AML-193 (cell line): ENCODE measurements at places on chromosomes 1 and 21.

GRCh38 chr1:151816548-151817352 lies 11.5 kb upstream of the LINGO4 start:
- DNase-seq = no peak

DNA sequence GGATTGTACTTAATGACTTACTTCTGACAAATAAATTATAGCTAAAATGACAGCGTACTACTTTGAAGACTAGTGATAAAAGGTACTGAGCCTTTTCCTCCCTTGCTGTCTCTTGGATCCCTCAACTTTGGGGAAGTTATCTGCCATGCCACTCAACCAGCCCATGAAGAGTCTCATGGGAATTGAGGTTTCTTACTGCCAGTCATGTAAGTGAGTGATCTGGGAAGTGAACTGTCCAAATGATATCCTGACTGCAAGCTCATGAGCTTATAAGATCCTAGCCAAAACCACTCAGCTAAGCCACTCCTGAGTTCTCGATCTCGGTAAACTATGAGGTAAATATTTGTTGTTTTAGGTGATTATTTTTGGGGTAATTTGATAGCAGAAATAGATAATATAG lies 247.8 kb downstream of the NCAM2 start:
- no peak for DNase-seq

DNA sequence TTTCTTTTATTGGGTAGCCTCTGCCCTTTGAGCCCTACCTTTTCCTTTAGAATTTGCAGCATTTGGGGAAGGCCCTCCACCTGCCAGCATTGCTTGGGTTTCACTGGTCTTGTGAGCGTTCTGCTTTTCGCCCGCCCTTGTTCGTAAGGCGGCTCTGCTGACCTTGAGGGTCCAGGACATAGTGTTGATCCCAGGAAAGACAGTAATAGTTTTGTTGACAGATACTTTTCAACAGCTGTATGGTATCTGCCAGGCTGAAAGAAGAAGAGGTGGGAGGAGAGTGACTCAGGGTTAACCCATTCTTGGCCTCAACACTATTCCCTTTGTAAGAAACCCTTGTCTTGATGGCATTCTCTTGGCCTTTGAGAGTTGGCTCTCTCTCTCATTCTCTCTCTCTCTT lies 113.4 kb upstream of the SPAG17 start:
- no peak for DNase-seq

GRCh38 chr1:168907053-168907452 lies 178.0 kb upstream of the DPT start:
- no peak for DNase-seq

DNA sequence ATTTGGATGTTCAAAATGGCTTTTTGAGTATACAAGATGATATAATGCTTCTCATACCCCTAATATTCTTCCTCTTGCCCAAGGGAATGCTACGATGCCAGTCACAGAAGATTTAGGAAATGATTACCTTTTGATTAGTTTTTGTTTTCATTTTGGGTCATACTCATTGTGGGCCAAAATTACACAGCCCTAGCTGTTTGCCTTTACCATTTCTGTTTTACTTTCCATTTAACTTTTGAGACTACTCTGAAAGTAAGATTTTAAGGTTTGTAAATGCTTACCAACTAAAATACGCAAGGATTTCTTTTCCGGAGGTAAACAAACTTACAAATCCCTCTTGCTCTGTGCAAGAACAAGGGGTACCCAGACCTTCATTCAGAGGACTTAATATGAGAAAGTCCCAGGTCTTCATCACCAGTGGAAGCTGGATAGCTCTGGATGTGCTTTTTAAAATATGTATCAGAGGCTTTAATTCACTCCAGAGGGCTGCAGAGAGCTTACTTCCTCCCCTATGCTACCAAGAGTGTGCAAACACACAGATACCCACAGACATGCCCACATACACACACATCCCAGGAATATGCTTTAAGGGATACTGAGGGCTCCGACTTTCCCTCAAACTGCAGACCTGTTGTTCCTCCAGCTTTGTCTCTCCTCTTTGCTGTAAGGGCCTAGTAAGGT lies 631.4 kb downstream of the SMYD3 start:
- DNase-seq = no peak

DNA sequence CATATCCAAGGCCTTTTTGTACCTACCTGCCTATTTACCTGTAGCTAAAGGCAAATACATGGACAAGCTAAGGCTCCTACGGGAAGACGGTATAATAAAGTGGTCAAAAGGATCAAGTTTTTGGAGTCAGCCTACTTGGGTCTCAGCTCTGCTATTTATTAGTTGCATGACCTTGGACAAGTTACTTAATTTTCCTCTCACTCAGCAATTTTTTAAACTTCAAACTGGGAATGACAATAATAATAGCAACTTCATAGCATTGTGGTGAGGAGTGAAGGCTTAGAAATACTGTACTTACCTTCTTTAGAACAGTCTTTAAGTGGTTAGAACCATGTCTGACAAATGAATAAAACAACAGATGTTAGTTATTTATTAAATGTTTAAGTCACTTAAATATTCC lies 60.2 kb upstream of the SLC35F3 start:
- DNase-seq = no peak

DNA sequence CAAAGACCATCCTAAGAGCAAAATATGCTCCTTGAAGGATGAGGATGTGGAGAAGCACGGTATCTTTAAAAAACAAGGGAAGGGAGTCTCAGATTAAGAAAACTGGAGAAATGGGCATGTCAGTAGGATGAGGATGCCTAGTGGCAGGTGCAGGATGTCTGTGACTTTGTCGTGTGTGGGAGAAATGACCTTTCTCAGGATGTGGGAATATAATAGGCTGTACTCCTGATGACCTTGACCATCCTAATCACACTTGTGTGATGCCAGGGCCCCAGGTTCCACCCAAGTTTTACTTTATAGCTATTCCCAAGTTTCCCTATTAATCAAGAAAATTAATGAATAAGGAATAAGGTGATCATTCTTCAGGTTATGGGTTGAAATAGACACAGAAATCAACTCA lies 12.9 kb downstream of the C1orf116 start:
- DNase-seq = no peak

- no peak for DNase-seq
These were observed 30.4 kb downstream of the RIMS3 start for GRCh38 chr1:40634901-40635655.

DNA sequence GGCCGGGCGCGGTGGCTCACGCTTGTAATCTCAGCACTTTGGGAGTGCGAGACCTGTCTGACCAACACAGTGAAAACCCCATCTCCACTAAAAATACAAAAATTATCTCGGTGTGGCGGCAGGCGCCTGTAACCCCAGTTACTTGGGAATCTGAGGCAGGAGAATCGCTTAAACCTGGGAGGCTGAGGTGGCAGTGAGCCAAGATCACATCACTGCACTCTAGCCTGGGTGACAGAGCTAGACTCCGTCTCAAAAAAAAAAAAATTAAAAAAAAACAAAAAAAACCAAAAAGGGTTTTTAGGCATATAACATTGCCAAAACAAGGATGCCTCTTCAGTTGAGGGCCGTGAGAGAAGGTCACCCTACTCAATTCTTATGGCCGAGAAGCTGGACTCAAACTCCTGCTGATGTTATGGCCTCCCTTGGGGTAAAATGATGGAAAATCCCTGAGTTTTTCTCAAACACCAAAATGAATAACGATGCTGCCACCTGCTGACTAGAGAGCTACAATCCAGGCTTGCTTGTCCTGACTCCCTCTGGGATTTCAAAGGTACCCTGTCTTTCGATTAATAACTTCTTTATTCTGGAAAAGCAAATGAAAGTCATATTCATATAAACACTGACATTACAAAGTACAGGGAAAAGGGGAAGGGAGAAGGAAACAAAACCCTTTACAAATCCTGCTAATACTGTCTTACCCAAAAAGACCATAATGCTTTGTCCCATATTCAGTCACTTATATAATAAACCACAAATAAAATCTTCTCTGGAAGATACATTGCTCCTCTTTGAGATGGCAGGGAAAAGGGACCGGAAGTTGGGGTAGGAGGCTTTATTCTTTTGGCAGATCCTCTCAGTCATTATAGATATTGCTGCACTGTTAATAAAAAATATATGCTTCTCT lies 10.7 kb downstream of the RAB42 start:
- peak; percentile 71 for DNase-seq

- DNase-seq = no peak
These were observed 3.5 kb upstream of the NBL1 start for GRCh38 chr1:19640363-19641316.

GRCh38 chr1:107633596-107633995 lies 331.4 kb downstream of the VAV3 start:
- no peak for DNase-seq

DNA sequence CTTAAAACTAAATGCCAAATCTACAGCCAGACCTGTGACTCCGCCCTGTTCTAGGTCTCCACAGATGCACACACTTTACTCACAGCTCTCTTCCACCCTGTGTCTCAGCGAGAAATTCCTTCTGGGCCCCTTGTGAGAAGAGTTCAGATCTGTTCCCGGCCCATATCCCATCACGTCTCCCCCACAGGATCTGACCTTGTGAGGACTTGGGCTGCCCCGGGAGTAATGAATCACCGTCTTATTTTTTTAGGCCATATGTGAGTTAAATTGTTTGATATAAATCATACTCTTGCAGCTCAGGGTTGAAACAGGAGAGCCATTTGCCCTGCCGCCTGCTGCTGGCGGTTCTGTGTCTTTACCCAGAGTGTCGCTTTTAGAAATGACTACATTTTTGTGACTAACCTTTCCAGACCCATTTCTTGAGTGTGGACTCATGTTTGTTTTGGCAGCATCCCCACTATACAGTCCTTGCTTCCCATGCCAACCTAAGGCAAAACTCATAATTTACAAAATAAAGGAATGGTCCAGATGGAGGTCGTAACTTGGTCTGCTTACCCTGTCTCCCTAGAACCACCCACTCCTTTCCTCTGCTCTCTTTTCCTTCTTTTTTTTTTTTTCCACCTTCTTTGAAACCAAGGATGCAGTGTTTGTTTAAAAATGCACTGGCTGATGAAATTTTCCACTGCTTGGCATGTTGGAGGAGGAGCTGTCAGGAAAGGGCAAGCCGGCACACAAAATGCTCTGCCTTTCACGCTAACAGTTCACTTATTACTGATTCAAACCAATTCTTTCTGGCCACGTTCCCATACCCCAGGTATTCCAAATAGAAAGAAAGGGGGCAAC lies 98.0 kb upstream of the C1orf105 start:
- DNase-seq = no peak

GRCh38 chr1:42593486-42594100 lies 64.6 kb upstream of the PPIH start:
- no peak for DNase-seq

GRCh38 chr1:200530623-200531261 lies 89.8 kb downstream of the KIF14 start:
- DNase-seq = no peak

- DNase-seq = peak; percentile 16
These were observed 8.5 kb downstream of the SH3BGRL3 start for GRCh38 chr1:26288311-26288941.

- no peak for DNase-seq
These were observed 426.3 kb upstream of the CHRM3 start for GRCh38 chr1:238960071-238960470.

DNA sequence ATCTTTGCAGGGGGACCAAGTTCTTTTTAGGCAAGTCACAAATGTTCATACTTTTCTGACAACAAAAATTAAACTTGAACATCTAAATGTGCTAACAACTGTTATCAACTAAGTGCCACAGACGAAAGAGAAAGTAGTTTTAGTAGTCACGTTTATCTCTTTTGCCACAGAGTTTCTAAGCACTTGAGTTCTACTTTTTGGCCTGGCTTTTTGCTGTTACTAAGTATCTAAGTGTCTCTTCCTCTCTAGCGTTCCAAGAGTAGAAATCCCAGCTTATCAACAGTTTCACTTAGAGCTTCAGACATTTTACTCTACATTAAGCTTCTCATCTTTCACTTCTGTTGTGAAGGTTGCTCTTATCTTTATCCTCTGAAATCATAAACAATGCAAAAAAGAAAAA lies 34.2 kb downstream of the GATAD2B start:
- no peak for DNase-seq

DNA sequence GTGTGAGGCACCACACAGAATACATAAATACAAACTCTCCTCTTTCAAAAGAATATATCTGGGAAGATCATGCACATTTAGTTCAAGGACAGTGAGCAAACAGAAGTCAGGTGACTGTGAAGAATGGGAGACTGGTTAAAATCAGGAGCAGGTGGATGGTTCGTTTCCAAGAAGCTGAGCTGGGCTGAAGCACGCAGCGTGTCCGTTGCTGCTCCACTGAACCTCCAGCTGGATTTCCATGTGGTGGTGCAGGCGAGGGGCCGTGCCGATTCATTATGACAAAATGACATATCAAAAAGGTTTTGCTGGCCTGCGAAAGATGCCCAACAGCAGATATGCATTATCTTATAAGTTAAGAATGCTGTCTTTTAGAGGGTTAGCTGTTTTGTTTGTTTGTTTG lies 66.0 kb downstream of the OLIG1 start:
- no peak for DNase-seq

DNA sequence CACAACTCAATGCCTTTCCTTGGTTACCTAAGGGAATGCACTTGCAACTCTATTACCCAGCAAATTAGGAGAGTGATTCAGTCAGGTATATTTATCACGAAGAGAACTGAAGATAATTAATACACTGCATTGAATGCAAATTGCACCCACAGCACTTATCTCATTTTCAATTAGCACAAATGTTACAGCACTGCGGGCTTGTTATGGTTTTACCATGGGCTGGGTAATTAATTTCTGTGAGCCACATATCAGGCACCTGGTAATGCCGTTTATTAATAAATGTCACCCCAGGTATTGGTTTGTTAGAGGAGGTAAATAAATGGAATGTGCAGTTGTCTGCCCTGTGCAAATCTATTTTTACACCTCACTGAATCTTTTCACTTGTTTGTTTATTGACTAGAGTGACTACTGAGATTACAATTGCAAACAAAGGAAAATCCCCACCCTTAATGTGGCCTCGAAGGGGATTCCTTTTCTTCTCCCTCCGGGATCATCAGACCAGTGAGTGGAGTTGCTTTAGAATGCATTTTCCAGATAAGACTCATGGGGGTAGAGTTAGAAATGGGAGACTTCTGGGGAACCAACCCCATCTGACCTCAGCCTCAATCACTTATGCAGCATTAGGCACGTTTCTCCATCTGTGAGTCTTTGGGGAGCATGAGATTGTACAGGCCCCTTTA lies 269.3 kb downstream of the RPS6KC1 start:
- no peak for DNase-seq

DNA sequence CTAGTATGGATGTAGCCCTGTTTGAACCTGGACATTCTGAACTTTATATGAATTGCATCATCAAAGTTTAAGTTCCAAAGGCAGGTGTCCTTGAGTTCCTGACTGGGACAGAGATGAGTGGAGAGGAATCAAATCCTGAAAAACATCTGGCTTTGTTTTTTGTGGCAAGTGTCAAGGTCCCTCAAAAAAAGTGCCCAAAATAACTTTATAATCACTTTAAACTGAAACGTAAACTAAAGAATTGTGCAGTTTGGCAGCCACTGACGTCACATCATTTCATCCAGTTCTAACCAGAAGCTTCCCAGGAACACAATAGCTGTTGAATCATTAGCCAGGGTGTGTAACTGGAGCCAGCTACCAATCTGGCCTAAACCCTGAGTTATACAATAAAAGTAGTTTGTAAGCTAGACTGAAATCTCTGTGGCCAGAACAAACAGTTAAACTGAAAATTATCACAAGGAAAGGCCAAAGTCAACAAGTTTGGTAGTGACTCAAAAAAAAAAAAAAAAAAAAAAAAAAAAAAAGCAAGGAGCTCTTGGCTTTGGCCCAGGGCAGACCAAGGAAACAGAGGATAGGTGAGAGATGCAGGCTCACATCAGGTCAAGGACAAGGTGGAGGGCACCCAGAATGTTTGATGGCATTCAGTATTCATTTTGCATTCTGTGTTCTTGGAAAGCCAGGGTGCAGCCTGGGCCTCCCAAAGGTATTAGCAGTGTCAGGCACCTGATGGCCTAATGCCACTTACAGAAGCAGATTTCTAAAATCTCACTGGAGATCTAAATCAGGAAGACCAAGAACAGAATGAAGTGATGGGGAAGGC lies 74.3 kb downstream of the TNFSF18 start:
- DNase-seq = no peak
